ENCODE measurements at places on chromosomes 7 and 10. TPM values are rescaled to one million over a fixed set of nuclear protein-coding genes. Genes with fewer than 3 reads are reported as not detected.

- H3K4me3 ChIP-seq, result no peak overlapping the region
- no peaks in the 10 kb centered on the region for H3K36me3 ChIP-seq
- peaks cover 6% of the 10 kb centered on the region for H3K27me3 ChIP-seq
- no peak for DNase-seq
- H3K27ac ChIP-seq, result no peak overlapping the region
Measured at GRCh38 chr10:26090026-26090425, 126.5 kb upstream of the GAD2 start.

GRCh38 chr7:8117195-8117594, 144.8 kb downstream of the ICA1 start:
- H3K4me1 ChIP-seq, result peaks cover 61% of the 10 kb centered on the region
- no peaks in the 10 kb centered on the region for H3K27me3 ChIP-seq
- no peak overlapping the region for H3K27ac ChIP-seq
- DNase-seq, result no peak
- H3K4me3 ChIP-seq, result no peak overlapping the region

- no peaks in the 10 kb centered on the region for H3K36me3 ChIP-seq
- DNase-seq, result no peak
- peaks cover 1% of the 10 kb centered on the region for H3K27me3 ChIP-seq
- no peak overlapping the region for H3K4me3 ChIP-seq
- no peak overlapping the region for H3K27ac ChIP-seq
Measured at GRCh38 chr7:29955075-29955792, 34.4 kb downstream of the SCRN1 start.

DNA sequence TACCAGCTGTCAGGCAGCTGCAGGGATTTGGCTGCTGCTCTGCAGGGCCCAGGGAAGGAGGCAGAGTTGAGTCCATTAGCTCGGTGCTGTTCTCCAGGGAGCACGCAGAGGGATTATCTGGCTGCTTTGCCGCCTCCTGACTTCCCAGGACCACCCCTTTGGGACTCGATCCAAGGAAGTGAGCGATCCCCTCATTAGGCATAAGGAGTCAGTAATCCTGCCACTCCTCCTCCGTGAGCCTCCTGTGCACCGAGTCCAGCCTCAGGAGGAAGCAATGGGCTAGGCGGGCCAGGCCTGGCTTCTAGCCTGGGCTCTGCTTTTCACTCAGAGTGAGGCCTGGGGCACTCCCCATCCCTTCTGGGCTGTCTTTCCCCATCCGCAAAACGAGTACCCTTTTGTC, 417.9 kb downstream of the RPS24 start:
- no peak overlapping the region for H3K4me3 ChIP-seq
- H3K36me3 ChIP-seq, result no peaks in the 10 kb centered on the region
- DNase-seq, result no peak
- no peak overlapping the region for H3K27ac ChIP-seq
- peaks cover 5% of the 10 kb centered on the region for H3K27me3 ChIP-seq
- H3K4me1 ChIP-seq, result no peaks in the 10 kb centered on the region

DNA sequence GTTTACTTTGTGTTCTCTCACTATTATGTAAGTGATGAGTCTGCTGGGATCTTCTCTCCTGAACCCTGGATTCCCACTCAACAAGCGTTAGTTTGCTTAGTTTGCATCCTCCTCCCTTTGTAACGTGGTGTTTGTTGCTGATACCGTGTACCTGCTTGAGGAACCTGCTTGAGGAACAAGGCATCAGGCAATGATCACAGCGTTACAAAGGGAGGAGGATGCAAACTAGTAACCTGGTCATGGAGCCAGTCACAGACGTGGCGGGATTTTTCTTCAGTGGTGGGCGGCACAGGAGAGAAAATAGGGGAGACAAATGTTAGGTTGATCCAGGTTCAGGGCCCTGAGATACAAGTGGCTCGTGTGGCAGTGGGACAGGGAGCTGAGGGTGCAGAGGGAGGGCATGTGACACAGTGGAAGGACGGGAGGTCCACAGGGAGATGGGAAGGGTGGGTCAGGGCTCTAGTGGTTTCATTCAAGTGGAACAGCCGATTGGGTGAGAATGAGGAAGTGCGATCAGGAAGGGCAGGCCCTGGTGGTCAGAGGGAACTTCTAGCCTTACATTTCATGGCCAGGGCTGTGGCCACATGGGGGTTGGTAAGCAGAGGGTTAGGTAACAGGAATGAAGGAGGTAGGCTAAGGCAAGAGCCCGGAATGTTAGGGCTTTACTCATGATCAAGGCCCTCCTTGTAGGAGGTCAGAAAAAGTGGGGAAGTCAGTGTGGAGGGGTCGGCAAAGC, 38.0 kb downstream of the SNX10 start:
- no peak overlapping the region for H3K4me3 ChIP-seq
- no peak for DNase-seq
- no peaks in the 10 kb centered on the region for H3K27me3 ChIP-seq
- H3K27ac ChIP-seq, result no peak overlapping the region
- H3K4me1 ChIP-seq, result peaks cover 15% of the 10 kb centered on the region

DNA sequence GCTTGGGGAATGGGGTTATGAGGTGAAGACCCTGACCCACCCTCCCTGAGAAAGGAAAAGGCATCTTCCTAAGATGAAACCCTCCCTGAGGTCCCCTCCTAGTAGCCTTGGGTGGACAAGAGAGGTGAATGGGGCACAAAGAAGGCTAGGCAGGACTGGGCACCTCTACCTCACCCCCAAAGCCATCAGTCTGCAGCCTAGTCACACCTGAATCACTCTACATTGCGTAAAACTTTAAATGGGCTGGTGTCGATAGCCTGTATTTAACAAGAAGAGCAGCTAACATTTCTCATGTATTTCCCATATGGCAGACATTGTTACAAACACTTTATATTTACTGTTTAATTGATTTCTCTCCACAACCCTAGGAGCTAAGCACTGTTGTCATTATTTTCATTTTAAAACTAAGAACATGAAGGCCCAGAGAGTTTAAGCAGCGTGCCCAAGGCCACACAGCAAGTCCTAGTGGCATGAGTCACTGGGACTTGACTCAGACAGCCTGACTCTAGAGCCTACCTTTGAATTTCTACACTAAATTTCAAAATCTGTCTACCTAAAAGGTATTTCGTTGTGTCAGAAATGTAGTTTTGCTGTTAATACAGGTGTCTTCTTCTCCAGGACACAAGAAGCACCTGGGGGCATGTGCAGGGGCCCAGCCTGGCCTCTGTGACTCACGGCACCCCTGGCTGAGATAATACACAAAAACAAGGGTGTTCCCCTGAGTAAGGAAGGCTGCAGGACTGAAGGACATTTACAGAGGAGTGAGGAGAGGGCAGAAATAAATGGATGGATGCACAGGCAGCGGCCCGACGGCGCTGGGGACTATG, 3.4 kb downstream of the AOC1 start:
- no peaks in the 10 kb centered on the region for H3K36me3 ChIP-seq
- H3K4me3 ChIP-seq, result no peak overlapping the region
- H3K27ac ChIP-seq, result no peak overlapping the region
- H3K4me1 ChIP-seq, result peaks cover 2% of the 10 kb centered on the region
- DNase-seq, result no peak

GRCh38 chr7:131365838-131366237, 38.2 kb downstream of the MKLN1 start:
- DNase-seq, result no peak
- peaks cover 9% of the 10 kb centered on the region for H3K36me3 ChIP-seq
- no peak overlapping the region for H3K27ac ChIP-seq
- peaks cover 86% of the 10 kb centered on the region for H3K4me1 ChIP-seq

GRCh38 chr10:59868696-59869593, 37.4 kb downstream of the CCDC6 start:
- H3K4me3 ChIP-seq, result no peak overlapping the region
- peaks cover 82% of the 10 kb centered on the region for H3K4me1 ChIP-seq
- peak overlapping the region; percentile 62 for H3K27ac ChIP-seq

GRCh38 chr7:70700055-70700940, 431.6 kb upstream of the GALNT17 start:
- no peak overlapping the region for H3K4me3 ChIP-seq
- H3K36me3 ChIP-seq, result no peaks in the 10 kb centered on the region
- peaks cover 12% of the 10 kb centered on the region for H3K4me1 ChIP-seq
- no peak for DNase-seq

DHX32 gene
- 19.4 TPM for total RNA-seq

BPGM gene
- 18.6 TPM for total RNA-seq

APBB1IP gene
- 53.3 TPM for total RNA-seq

C7orf57 gene
- 0.33 TPM for total RNA-seq

HOXA1 gene
- total RNA-seq, result 0.12 TPM

MUC3A gene
- total RNA-seq, result not detected

C10orf105 gene
- 0.34 TPM for total RNA-seq

Data from activated CD4-positive, alpha-beta T cell treated with anti-CD3 and anti-CD28 coated beads for 36 hours (primary cell).